EL (cell line): ENCODE measurements at places on chromosomes 16 and 17.

GRCh38 chr16:82621781-82622180, 5.0 kb upstream of the CDH13 start:
- DNase-seq: no peak

- no peak for DNase-seq
These were observed at the start of gene C16orf54 for GRCh38 chr16:29745853-29746345. Gene C16orf54 (minus strand): TSS chr16:29745990. CDS start chr16:29744951, 1,039 bp downstream.

GRCh38 chr17:69390795-69391501, 23.5 kb upstream of the MAP2K6 start:
- no peak for DNase-seq

- peak; percentile 86 for DNase-seq
These were observed 16.7 kb upstream of the SLC12A3 start for GRCh38 chr16:56848029-56848936.

- no peak for DNase-seq
These were observed 2.4 kb upstream of the MED13 start for GRCh38 chr17:62067165-62068145.

DNA sequence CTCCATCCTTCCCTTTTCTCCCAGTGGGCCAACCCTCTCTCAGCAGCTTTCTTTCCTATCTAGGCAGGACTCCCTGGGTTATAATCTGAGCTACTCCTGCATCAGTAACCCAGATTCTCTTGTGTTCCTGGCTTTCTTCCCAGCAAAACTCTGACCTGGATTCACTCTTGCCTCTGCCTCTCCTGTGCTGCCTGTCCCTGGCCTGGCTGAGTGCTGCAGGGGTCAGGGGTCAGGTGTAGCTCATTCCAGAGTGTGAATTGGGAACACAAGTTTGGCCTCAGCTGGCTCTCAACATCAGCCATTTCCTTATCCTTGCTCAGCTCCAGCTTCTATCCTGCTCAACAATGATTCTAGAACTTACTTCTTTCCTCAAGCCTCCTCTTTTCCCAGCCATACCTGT, 2.5 kb upstream of the ST6GALNAC2 start:
- no peak for DNase-seq
